Neuronal stem cell (in vitro differentiated cells): ENCODE measurements at places on chromosomes 3 and 15.

DNA sequence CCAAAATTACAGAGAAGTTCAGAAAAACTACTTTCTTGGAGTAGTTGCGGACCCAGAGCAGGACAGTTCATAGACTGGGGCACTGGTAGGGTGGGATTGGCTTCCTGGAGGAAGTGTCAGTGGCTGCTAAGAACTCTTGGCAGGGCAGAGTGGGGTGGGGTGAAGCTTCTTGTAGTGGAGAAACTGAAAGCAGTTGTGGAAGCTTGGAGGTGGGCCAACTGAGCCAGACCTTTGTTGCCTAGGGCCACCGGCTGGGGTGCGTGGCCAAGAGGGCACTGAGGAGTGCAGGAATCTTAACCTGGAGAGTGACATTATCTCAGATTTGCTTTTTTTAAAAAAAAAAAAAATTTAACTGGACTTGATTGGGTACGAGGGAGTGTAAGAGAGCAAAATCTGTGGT, 3.1 kb downstream of the KAT2B start:
- DNase-seq: no peak

GRCh38 chr15:26166429-26166828, 303.3 kb upstream of the ATP10A start:
- DNase-seq: no peak

GRCh38 chr15:86915811-86916331, 836.2 kb downstream of the AGBL1 start:
- peak; percentile 56 for DNase-seq

DNA sequence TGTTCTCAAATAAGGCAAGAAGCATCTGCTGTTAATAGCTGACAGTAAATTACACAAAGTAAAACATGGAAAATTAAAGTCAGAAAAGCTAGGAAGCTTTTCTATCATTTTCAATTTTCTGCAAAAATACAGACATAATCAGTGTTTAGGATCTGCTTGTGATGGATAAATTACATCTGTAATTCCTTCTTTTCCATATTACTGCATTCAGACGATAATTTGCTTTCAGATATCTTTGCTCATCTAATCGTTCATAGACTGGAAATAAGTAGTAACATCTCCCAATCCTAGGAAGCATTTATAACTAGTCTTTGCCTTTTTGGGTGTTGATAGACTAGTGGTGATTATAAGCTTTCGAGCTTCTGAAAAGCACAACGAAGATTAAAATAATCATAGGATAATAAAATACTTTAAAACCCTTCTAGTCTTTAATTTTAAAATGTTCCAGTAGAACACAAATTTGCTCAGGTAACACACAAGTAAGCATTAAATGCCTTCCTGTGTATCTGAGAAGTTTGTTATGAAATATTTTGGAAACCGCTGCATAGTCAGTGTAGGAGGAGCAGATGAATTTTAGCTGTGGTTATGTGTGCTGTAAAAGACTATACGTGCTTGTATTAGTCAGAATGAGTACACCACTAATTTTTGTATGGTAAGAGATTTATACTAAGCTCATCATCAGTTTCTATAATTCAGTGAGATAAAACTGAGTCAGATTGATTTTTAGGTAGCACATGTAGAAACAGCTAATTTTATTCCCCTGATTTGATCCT, 41.0 kb downstream of the MBNL1 start:
- DNase-seq: no peak

DNA sequence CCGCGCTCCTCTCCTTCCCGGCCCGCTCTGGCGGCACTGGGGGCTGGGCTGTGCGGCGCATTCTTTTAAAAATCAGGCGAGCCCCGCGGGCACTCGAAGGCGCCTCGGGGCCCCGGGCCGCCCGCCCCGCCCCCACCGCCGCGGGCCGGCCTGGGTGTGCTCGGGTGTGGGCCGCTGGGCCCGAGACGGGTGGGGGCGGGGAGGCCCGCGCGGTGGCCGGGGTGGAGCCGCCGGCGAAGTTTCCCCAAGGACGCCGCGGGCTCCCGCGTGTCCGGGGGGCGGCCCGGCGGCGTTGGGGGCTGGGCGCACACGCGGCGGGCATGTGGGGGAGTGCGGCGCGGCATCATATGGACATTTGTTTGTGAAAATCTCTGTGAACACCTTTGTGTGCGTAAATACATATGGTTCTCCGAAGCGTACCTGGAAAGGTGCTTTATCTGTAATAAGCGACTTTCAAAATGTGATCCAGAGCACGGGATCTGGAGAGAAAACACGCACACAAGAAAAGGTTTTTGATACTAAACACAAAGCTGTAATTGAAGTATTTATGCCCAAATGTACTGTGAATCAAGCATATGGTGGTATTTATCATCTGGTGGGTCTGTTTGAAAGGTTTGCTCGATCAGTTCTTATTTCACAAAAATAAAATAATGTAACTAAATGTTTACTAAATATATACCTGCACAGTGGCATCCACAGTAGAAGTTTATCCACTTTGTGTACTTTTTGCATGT, 612 bp upstream of the TBL1XR1 start:
- no peak for DNase-seq

- no peak for DNase-seq
Measured at GRCh38 chr3:13227315-13228165, 154.3 kb upstream of the IQSEC1 start.

GRCh38 chr3:22734207-22734606, 468.9 kb upstream of the UBE2E2 start:
- no peak for DNase-seq

- DNase-seq: no peak
Measured at GRCh38 chr3:100603469-100603868, 5.9 kb upstream of the ADGRG7 start.

DNA sequence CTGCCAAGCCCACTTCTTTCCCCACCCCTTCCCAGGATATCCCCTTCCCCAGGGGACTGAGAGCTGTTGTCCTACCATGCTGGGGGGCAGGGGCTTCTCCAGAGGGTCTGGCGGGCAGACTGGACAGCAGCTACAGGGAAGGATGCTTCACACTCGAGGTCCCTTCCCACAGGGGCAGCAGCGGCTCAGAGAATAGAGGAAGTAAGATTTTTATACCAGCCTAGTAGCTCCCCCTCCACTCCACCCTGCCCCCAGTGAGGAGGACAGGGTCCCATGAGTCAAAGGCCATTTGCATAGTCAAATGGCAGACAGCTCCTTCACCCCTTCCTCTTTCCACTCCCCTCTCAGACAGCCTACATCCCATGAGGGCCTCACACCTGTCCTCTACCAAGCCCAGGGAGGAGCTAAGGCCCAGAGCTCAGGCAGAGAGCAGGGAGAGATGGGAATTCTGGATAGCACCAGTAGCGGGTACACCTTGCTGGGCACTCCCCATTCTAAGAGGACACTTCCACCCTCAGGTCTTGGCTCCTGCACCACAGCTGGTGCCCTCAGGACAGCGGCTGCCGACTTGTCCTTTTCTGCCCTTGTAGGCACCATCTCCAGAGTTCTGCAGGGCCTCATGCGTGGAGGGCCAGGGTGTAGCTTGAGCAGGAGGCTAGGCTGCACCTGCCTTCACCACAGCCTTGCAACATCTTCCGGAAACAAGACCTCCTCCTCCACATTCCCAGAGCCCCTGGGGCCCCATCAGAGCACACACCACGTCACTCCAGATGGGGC, at the start of gene TLR9:
TLR9 (minus strand) TSS at position 194 of the 777 bp plus-strand sequence; CDS start at position 78, 116 bp downstream.
- no peak for DNase-seq

DNA sequence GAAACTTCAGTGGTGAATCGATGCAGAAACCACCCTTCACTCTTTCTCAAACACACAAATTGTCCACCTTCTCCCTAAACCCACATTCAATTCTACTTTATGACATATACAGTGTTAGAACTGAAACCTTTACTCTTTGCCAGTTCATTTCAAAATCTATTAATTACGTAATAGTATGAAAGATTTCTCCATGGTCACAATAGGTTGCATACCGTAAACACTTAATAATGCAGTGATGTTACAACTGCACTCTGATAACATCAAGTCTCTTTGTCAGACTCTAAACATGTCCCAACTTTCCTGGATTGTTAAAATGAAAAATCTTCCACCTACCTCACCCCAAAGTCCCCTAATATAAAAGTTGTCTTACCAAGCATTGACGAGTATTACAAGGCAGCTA, 111.8 kb upstream of the PROK2 start:
- no peak for DNase-seq

GRCh38 chr3:58497097-58497496, 5.2 kb downstream of the KCTD6 start:
- DNase-seq: peak; percentile 74

GRCh38 chr3:46873521-46873920, 4.0 kb upstream of the PTH1R start:
- DNase-seq: no peak

- DNase-seq: peak; percentile 30
Measured at GRCh38 chr3:139935866-139936817, 1.2 kb downstream of the CLSTN2 start.

- no peak for DNase-seq
Measured at GRCh38 chr3:52829482-52829881, 990 bp downstream of the ITIH4 start.

DNA sequence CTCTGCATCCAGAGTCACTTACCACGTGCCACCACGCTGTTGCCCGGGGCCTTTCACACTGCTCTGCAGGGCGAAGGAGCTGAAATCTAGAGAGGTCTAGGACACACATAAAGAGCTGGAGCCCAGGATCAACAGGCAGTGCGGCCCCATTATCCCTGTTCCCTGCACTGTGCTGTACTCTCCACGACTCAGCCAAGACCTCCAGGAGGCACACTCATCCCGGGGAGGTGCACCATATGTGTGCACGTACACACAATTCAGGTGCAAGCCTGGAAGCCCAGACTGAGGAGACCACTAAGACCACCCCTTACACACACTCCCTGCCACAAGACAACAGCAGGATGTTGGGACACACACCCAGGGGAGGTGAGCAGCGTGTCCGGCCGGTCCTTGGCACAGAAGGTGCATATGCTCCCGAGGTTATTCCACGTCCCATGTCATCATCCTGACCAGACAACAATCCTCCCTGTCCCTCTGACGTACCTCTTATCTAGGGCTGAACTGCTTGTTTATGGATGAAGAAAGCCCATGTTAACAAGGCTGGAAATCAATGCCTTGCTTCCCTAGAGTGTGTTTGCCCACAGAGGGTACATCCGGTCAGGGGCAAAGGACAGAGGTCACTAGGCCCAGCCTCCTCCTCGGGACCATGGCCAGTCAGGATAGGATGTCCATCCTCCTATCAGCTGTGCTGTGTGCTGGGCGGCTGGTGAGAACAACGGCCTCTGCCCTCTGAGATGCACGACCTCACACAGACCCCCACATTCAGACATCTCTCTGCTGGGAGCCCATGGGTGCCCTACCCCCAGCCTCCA, 16.1 kb downstream of the KLF15 start:
- no peak for DNase-seq

DNA sequence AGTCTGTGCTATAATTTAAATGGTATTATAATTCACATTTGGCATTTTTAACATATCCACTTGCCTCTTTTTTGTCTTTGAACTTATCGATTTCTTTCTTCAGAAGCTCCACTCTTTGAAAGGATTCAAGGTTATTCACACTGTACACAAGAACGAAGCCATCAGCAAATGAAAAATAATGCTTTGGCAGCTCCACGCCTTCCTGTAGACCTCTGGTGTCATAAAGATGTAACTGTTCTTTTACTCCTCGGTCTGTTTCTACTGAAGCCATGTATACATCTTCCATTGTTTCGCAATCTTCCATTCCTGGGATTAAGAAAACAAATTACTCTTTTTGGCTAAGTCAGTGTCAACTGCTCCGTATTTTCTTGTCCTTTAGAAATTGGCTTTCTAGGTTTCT, 16.0 kb downstream of the NKIRAS1 start:
- no peak for DNase-seq

- no peak for DNase-seq
Measured at GRCh38 chr3:39548282-39548681, 80.8 kb downstream of the MOBP start.

GRCh38 chr3:156522673-156523072, 32.2 kb downstream of the SSR3 start:
- no peak for DNase-seq

DNA sequence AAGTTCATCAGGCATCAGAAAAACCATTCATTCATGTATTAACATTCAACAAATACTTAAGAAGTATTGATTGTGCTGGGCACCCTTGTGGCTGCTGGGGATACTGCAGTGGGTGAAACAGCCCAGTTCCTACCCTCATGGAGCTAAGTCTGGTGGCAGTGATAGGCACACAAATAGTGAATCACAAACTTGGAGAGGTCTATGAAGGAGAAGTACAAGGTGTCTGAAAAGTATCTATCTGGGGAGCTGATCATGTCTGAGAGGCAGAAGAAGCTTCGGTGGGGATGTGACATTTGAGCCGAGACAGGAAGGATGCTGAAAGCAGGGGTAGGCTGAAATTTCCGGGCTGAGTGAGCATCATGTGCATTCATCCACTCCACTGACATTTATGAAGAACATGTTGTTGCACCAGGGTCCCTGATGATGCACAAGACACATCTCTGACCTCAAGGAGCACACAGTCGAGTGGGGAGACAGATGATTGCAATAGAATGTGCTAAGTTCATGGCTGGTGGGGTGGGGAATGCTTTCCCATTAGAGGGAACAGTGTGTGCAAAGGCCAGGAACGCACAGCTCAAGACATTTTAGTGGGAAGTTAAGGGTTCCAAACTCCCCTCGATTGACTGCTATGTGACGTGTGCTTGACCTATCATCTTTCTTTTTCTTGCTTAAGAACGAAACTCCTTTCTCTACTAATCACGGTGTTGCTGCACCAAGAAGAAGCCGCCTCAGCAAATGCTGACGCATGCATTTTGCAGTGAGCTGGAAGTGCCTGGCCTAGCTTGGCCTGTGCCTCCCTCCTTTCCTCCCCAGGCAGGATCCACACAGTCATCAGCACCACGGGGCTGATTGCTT, 309.1 kb upstream of the ICE2 start:
- no peak for DNase-seq

- DNase-seq: no peak
Measured at GRCh38 chr3:78900426-78900825, 867.4 kb downstream of the ROBO1 start.

DNA sequence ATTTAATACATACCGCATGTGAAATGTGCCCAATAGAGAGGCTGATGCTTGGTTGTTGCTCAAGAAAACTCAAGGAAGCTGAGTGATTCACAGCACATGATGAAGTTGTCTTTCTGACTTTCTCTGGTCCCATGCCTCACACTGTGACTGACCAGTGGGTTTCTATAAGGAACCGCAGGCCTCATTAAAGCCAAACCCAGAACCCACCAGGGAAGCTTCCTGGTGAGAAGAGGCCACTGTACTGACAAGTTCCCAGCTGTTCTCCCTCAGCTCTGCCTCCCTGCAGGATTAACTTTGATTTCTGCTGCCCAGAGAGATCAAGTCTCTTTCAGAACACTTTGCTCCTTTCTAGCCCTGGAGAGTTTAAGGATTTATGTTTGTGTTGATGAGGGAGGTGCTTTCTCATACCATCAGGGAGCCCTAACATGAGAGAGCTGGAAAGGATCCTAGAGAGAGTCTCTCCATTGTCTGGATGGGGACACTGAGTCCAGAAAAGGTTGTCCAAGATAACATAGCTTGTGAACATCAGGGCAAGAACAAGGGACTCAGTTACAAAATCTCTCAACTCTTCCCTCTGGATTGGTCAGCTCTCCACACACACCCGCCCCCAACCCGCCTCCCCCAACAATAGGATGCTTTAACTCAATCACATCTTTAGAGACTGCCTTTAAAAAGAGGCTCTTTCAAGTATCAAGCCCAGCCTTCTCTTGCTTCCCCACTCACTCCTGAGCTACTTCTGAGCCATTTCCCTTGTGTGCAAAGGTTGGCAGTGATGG, 303.2 kb upstream of the TLE3 start:
- no peak for DNase-seq

- DNase-seq: peak; percentile 32
Measured at GRCh38 chr3:114319453-114319852, 25.6 kb downstream of the TIGIT start.
